ENCODE measurements at places on chromosomes 5 and 9.

DNA sequence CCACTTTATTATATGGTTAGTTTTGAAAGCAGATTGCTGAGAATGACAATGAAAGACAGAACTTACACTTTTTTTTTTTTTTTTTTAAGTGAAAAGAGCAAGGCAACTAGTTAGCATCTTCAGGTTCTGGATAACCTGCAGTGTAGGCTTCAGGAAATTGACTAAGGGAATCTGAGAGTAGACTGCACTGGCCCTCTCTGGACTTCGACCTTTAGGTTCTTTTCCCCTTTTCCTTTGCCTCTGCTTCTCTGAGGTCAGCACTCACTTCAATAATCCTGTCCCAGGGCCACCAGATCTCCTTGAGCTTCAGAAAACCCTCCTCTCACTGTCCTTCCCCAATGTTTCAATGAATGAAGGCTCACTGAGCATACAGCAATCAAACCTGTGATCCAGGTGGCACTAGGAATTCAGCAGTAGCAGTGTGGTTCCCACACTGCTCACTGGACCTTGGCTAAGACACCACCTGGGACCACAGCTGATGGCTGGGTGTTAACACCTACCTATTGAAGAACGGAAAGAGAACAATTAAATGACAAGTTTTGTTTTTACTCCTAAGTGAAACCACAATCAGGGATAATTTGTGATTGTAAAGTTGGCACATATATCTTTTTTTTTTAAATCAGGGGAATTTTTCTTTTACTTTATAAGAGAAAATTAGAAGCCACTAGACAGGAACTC, 85.8 kb upstream of the IL6ST start:
- no peak for DNase-seq

- DNase-seq, result no peak
Observed at GRCh38 chr9:125881042-125881441, 133.9 kb downstream of the PBX3 start.

GRCh38 chr5:102040326-102040725, 255.8 kb downstream of the SLCO4C1 start:
- no peak for DNase-seq

- no peak for DNase-seq
Observed at GRCh38 chr9:137613738-137614523, 4.9 kb upstream of the EHMT1 start.

- no peak for DNase-seq
Observed at GRCh38 chr5:89444088-89444487, 561.1 kb upstream of the MEF2C start.

- no peak for DNase-seq
Observed at GRCh38 chr5:38286002-38286401, 27.6 kb downstream of the EGFLAM start.

GRCh38 chr5:37721447-37721871, 118.4 kb downstream of the GDNF start:
- no peak for DNase-seq

- DNase-seq, result no peak
Observed at GRCh38 chr5:62142351-62142750, 163.7 kb upstream of the KIF2A start.

GRCh38 chr5:137461391-137462264, 37.5 kb downstream of the SPOCK1 start:
- peak; percentile 13 for DNase-seq

GRCh38 chr5:87539839-87540238, 127.1 kb upstream of the CCNH start:
- DNase-seq, result no peak

DNA sequence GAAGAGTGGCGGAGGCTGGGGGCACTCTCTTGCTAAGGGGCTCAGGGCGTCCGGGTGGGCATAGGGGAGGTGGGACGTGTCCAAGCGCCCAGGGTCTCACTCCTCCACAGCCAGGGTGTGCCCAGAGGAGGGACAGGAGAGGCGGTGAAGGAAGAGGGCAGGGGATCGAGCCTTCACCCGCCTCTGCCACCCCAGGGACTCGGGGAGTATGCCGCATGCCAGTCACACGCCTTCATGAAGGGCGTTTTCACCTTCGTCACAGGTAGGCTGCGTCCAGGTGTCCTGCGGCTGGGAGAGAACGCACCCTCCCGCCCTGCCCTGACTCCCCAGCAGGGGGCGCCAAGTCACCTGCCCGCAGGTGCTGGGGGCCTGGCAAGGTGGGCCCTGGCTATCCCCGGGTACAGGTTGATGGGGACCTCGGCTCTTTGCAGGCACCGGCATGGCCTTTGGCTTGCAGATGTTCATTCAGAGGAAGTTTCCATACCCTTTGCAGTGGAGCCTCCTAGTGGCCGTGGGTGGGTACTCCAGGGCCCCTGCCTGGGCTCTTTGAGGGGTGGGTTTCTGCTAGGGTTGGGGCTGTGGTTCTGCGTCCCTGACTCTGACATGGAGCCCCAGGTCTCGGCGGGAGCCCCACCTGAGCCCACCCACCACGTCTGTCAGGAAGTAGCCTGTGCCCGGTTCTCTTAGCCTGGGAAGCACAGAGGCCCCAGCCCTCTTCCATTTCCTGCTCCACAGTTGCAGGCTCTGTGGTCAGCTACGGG, 552 bp downstream of the TMEM141 start:
- peak; percentile 89 for DNase-seq

GRCh38 chr9:6186691-6187090, 28.9 kb upstream of the IL33 start:
- DNase-seq, result no peak

GRCh38 chr5:60538955-60539866, 160.8 kb downstream of the DEPDC1B start:
- DNase-seq, result no peak

GRCh38 chr5:157463621-157464518, 3.9 kb downstream of the NIPAL4 start:
- no peak for DNase-seq

- peak; percentile 58 for DNase-seq
Observed at GRCh38 chr9:95091601-95092261, 225.8 kb downstream of the FANCC start.

DNA sequence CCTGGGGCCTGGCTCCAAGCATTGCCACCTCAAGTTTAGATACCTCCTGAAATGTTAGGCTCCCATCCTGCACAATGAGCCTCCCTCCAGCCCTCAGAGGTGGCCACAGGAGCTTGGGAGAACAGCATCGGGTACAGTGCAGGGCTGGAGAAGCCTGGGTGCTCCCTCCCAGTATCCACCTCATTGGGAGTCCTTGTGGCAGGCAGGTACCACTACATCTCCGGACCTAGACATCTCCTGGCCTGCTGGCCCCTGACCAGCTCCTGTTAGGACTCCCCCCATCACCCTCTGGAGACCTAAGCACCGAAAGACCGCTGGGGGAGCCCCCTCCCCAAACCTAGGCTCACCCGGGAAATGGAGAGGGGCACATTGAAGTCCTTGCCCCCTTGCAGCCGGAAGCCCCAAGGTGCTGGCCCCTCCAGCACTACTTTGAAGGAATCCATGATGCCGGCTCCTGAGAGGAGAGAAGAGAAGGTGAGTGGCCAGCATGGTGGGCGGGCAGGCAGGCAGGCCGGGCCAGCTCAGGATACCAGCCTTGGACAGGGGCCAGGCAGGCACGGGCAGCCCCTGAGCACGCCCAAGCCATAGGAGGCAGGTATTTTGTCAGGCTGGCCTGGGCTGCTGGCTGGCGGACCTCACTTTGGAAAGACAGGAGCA, 1.2 kb downstream of the PDLIM7 start:
- peak; percentile 71 for DNase-seq

DNA sequence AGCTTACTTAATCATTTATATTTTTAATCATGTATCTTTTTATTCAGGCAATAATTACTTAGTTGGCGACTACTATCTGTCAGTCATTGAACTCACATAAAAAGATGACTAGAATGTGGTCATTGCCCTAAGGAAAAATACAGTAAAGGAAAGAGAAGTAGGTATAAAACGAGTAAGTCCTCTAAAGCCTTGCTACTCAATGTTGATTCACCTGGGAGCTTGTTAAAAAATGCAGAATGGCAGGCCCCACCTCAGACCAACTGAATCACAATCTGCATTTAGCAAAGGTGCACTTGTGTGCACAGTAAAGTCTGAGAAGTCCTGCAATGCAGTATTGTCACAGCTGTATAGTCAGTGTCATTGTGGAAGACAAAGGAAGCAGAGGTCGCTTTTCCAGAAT, 592.4 kb downstream of the CSNK1G3 start:
- DNase-seq, result no peak

DNA sequence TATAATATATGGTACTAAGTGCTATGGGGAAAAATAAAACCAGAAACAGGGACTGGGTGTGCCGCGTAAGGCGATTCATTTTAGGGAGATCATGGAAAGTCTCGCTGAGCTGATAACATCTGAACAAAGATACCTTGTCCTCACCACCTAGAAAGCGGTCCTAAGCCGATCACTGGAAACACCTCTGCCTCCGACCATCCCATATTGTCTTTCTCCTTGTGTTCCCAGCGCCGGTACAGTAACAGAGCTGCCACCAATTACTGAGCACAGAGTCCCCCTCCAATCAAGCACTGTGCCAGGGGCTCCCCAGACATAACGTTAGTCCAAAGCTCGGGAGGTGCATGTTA, 704 bp downstream of the CCDC112 start:
- no peak for DNase-seq

DNA sequence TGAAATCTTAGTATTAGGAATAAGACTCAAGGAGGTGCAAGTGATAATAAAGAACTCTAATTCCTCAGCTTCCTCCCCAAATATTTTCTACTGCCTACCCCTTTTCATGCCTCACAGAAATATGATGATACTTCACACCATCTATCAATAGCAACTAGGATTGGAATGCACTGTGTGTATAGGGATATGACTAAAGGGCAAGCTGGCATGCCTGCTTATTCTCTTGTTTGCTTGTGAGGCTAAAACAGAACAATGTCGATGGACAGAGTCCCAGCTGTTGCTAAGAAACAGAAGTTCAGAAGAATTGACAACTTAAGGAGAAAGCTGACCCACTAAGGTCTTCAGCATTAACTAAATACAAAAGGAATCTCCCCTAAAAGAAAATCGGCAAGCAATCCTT, 9.7 kb upstream of the CHD1 start:
- no peak for DNase-seq

DNA sequence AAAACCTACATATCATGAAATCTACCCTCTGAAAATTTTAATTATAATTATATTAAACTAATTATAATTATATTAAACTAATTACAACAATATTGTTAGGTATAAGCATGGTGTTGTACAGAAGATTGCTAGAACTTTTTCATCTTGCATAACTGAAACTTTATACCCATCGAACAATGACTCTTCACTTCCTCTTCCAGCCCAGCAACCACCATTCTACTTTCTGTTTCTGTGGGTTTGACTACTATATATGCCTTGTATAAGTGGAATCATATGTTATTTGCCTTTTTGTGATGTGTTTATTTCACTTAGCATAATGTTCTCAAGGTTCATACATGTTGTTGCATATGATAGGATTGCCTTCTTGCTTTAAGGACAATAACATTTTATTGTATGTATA, 274.2 kb upstream of the CCNH start:
- no peak for DNase-seq

- no peak for DNase-seq
Observed at GRCh38 chr5:95808686-95809413, 13.7 kb downstream of the GLRX start.

DNA sequence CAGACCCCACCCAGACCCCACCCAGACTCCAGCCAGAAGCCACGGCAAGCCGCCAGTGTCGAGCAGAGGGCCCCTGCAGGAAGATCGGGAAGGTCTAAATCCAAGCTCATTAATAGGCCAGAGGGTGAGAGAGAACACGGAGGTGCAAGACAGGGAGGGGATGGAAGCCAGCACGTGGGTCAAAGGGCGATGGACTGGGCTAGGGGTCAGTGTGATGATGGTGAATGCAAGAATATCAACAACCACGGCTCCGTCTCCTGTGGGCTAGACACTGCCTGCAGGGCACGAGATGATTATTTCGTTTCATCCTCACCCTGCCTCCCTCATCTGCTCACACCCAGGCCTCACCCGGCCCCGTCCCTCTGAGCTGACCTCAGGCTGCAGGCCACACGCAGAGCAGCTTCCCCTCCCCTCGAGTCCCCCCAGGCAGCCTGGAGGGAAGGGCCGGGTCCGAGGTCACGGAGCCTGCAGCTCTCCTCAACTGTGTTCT, 122.0 kb downstream of the COL23A1 start:
- no peak for DNase-seq

DNA sequence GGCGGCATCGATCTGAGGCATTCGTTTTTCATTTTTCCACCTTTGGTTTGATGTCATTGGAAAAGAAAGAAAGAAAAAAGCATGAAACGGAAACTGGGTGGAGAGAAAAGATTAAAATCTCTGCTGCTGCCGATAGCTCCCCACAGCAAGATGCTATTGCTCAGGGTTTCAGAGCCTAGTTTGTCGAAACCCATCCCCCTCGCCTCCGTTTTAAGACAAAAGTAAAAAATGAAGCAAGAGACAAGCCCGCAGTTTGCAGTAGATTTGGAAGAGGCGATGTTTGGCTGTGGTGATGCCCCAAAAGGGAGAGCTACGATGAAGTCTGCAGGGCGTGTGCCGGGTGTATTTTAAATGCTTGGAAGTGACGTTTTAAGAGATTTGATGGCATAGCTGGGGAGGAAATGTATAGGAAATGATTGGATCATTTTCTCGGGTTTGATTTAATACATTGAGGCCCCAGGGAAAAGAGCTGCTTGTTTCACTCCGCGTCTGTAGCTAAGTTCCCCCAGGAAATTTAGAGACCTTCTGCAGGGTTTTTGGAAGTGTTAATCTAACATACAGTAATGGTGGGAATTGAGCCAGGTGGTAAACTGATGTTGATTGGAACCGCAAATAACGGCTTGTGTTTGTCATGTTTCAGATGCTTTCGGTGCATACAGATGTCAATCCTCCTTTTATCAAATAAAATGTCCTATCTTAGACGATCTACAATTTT, 909 bp downstream of the NDFIP1 start:
- DNase-seq, result peak; percentile 32

DNA sequence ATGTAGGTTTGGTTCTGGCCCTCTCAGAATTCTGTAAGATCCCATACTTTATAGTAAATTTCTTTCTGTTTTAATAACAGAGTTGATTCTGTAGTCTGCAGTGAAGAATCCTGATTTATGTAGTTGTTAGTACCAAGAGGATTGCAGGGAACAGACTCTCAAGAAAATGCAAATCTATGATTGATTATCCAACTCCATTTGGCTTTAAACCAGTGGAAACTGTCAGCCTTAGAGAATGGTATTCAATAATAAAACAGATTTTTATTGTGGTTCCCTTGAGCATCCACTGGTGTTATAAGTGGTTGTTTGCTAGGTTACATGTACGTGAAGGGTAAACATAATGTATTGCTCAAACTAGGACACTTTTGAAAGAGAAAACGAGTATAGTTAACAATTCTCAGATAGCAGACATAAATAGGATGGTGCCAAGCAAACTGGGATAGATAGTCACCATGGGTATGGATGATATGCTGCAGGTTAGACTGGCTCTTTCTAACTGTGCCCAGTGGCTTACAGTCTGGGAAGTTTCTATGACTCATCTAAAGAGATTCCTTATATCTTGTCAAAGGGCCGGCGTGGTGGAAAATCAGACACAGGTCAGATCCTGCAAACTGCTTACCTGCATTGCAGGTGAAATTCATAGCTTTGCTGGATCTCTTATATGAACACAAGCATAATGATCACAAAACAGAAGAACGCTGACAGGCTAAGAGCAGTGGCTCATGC, 41.7 kb upstream of the RPS23 start:
- DNase-seq, result no peak
